ENCODE measurements at places on chromosomes 12 and 14. TPM values are rescaled to one million over a fixed set of nuclear protein-coding genes. Genes with fewer than 3 reads are reported as not detected.

Gene SLC10A1
- total RNA-seq = not detected

Gene HOXC13
- not detected for total RNA-seq

GRCh38 chr12:119060847-119061796 lies 79.8 kb downstream of the SRRM4 start:
- no peak for DNase-seq
- H3K36me3 ChIP-seq = no peaks in the 10 kb centered on the region
- no peaks in the 10 kb centered on the region for H3K27me3 ChIP-seq

DNA sequence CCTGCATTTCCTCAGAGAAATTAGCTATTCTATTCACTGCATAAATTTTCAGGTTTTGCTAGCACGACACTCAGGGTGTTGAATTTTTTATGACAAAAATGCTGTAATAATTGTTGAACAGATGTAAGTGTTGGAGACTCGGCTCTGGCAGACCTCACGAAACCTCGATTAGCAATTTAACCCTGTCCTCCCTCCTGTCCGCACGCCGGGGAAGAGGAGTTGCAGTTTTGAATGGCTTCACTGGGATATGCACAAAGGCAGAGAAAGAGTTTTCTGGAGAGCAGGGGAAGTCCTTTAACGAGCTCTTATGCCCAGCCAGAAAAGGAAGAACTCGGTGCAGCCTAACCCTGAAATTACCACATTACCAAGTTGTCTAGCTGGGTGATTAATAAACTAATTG lies 661.1 kb downstream of the VRK1 start:
- H3K27ac ChIP-seq = no peak overlapping the region
- H3K4me1 ChIP-seq = no peaks in the 10 kb centered on the region
- no peaks in the 10 kb centered on the region for H3K27me3 ChIP-seq
- DNase-seq = no peak
- H3K36me3 ChIP-seq = no peaks in the 10 kb centered on the region

- H3K27ac ChIP-seq = no peak overlapping the region
- peaks cover 10% of the 10 kb centered on the region for H3K4me1 ChIP-seq
- no peaks in the 10 kb centered on the region for H3K36me3 ChIP-seq
- no peak for DNase-seq
- H3K27me3 ChIP-seq = no peaks in the 10 kb centered on the region
Observed at GRCh38 chr14:105622329-105622955, 96.1 kb downstream of the TMEM121 start.

Gene CARMIL3
- total RNA-seq = not detected

DNA sequence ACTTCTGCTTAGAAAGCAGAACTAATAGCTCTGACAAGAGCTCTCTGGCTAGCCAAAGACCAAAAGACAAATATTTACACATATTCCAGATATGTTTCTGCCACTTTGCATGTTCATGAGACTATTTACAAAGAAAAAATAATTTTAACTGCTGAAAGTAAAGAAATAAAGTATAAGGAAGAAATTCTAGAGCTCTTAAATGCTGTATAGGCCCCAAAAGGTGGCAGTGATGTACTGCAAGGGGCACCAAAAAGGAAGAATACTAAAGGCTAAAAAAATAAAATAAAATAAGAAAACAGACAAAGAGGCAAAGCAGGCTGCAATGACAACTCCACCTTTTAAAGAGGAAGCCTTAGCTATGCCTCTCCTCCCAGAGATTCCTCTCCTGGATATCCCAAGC lies 23.0 kb downstream of the KLRK1 start:
- no peak overlapping the region for H3K4me3 ChIP-seq
- H3K36me3 ChIP-seq = no peaks in the 10 kb centered on the region
- no peaks in the 10 kb centered on the region for H3K27me3 ChIP-seq
- DNase-seq = no peak

DNA sequence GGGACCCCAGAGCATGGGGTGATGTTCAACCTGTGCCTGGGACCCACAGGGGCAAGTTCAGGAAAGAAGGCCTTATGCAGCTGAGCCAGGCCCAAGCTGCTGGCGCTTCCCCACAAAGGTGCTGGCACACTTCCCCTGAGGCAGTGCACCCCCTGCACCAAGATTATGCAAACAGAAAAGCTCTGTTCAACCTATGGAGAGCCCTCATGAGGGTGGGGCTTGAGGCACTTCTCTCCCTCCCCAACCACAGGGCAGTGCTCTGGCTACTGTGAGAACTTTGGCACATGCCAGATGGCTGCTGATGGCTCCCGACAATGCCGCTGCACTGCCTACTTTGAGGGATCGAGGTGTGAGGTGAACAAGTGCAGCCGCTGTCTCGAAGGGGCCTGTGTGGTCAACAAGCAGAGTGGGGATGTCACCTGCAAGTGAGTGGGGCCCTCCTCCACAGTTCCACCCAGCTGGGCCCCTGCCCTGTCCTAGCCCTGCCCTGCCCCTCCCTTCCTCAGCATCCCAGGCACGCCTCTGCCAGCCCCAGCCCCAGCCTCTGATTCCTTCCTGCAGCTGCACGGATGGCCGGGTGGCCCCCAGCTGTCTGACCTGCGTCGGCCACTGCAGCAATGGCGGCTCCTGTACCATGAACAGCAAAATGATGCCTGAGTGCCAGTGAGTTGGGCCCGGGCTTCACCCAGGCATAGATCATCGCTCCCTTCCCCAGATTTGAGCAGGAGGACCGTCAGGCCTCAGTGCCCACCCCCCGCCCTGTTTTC lies 5.5 kb upstream of the NXPH4 start:
- peaks cover 56% of the 10 kb centered on the region for H3K36me3 ChIP-seq
- H3K27me3 ChIP-seq = no peaks in the 10 kb centered on the region
- no peak for DNase-seq
- H3K27ac ChIP-seq = peak overlapping the region; percentile 59

Gene SPIC
- total RNA-seq = not detected
